RWPE2 (cell line): ENCODE measurements at places on chromosomes 2 and 18.
A peak's percentile ranks its signal among the peaks of the same experiment; 100 is the strongest.

DNA sequence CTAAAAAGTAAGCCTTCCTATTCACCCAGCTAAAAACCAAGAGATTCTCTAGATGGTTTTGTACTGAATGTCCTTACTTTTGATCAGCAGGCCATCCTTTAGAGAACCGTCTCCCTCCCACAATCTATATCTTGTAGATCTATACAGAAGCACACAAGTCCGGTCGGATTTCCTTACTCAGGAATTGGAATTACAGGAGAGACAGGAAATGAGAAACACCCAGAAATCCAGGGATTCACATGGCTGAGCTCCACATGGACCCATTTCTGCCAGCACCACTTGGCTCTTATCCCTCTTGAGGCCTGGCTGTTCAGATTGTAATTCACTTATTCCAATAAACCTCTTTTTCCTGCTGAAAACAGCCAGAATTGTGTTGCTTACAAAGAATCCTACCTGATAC is 4.5 kb downstream of the OLA1 start:
- DNase-seq = no peak

- no peak for DNase-seq
Measured at GRCh38 chr2:180021850-180022249, 14.8 kb upstream of the CWC22 start.

GRCh38 chr2:50722776-50723175 is 309.2 kb downstream of the NRXN1 start:
- DNase-seq = no peak

- DNase-seq = no peak
Measured at GRCh38 chr2:233033672-233034071, 1.2 kb downstream of the NEU2 start.

DNA sequence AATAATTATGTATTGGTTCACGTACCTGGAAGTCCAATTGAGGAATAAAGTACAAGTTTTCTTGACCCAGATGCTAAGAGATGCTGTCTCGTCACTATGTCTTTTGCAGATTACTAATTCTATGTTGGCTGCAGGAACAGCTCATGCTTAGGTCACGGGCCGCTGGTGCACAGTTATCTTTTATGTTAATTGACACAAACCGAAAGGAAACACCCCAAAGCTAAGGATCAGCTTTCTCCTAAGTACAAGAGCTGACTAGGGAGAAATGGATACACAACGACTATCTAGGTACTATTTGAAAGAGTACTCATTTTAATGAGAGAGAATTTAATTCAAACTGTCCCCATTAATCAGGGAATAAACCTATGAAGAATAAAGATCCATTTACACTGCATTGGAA is 217.7 kb upstream of the SLC35G4 start:
- no peak for DNase-seq

DNA sequence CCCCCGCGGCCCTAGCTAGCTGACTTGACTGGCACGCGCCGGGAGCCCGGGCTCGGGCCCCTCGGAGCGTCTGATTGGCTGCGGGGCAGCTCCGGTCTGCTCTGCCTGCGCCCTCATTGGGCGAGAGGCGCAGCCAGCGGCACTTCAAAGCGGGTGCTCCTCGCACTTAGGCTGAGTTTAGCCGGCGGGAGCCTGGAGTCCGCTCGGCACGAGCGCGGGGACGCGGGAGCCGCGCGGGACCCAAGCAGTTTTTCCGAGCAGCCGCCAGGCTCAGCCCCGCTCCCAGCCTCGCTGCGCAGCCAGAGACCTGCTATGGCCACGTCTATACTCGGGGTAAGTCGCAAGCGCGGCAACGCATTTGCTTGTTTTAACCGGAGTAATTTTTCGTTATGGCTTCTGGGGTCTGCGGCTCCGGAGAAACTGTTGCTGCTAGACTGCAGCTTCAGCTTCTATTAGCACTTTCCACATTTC is at the start of gene SP9:
Gene SP9 (plus strand): TSS at position 174 of the 471 bp plus-strand sequence. CDS start 139 bp downstream, at position 313.
- DNase-seq = no peak

DNA sequence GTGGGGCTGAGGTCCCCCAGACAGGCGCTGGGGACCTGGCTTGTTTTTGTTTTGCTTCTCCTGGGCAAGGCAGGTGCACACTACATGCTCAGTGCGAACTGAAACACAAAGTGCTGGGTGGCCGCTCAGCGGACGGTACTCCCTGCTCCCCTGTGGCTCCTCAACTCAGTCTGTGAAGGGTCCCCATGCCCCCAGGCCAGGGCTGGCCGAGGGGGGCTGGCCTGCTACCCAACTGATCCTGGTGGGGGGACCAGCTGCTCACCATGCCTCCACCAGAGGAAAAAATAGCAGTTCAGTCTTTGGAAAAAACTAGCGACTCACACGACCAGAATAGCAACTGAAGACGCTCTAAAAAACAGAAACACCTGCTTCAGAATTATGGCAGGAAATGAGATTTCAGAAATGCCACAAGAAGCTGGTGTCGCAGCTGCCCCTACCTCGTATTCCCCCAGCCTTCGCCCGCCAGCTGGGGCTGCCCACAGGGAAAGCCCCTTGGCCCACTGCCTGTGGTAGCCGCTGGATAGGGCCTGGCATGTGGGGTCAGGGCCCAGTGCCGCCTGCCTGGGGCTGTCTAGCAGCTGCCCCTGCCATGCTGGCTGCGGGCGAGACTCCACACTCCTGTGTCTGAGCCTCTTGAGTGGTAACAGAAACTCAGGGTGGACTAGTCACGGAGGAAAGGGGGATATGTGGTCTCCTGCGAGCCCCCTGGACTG is 43.7 kb downstream of the MEX3C start:
- DNase-seq = no peak

- no peak for DNase-seq
Measured at GRCh38 chr2:237901932-237902850, 42.8 kb downstream of the RAMP1 start.

GRCh38 chr2:236558993-236559978 is 10.3 kb upstream of the ACKR3 start:
- DNase-seq = no peak

DNA sequence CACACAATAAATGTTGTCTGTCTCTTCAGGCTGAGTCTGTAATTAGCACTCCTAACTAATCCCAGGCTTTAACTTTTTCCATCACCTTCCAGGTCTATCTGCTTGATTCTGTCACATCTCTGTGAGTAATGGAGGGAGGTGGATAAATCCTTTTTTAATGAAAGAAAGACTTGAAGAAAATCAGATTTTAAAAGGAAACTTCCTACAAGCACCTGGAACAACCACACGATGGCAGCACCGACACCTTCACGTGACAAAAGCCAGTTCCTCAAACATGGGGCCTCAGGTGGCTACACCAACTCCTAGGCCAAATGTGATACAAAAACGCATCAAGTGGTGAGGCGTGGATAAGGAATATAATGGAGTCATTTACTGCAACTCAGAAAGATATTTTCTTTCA is 41.8 kb downstream of the TGFBRAP1 start:
- DNase-seq = no peak

GRCh38 chr18:54769526-54770464 is 58.5 kb upstream of the RAB27B start:
- DNase-seq = no peak

DNA sequence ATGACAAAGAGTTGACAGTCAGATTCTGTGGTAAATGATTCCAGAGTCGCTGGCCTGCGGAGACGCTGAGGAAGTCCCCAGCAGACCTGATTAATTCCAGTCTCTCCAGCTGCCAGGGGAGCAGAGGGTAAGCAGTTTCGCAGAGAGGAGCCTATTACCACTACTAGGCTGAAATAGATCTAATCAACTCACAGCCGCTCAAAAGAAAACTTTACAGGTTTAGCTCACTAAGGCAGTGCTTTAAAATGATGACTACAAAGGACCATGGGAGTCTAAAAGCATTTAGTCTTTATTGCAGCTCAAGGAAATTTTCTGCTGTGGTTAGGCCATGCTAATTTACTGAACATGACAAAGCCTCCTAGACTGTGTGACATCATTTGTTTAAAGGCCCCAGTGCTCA is 445.6 kb upstream of the POU3F3 start:
- DNase-seq = no peak

- no peak for DNase-seq
Measured at GRCh38 chr2:173862612-173863217, 102.5 kb downstream of the SP3 start.

GRCh38 chr2:233857511-233858141 is 3.3 kb upstream of the HJURP start:
- no peak for DNase-seq

DNA sequence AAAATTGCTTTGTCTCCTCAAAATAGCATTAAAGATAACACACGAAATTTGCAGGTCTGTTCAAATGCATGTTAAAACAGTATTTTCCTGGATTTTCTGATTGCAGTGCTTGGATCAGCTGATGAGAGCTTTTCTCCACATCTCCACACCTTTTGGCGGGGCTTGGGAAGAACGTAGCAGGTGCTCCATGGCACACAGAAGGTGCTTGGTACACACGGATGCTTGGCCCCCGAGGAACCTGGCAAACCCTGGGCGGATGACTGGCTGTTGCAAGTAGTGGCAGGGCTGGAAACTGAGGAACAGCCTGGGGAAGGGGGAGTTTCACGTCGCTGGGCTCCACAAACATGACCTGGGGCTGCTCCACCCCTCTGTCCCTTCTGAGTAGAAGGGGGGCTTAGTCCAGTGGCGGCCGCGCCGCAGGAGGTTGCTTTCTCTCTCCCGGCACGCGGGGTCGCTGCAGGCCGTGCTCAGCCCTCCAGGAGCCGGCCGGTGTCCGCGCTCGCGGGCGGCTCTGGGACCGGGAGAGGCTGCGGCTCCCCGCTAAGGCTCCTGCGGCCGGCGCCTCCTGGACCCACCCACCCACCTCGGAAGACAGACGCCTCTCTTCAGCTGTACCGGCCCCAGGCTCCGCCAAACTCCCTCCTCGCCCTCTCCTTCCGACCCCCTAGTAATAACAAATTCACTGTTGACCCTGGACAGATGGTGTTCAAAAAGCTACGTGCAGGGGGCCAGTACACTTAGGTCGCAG is 69.3 kb downstream of the MARCO start:
- no peak for DNase-seq

DNA sequence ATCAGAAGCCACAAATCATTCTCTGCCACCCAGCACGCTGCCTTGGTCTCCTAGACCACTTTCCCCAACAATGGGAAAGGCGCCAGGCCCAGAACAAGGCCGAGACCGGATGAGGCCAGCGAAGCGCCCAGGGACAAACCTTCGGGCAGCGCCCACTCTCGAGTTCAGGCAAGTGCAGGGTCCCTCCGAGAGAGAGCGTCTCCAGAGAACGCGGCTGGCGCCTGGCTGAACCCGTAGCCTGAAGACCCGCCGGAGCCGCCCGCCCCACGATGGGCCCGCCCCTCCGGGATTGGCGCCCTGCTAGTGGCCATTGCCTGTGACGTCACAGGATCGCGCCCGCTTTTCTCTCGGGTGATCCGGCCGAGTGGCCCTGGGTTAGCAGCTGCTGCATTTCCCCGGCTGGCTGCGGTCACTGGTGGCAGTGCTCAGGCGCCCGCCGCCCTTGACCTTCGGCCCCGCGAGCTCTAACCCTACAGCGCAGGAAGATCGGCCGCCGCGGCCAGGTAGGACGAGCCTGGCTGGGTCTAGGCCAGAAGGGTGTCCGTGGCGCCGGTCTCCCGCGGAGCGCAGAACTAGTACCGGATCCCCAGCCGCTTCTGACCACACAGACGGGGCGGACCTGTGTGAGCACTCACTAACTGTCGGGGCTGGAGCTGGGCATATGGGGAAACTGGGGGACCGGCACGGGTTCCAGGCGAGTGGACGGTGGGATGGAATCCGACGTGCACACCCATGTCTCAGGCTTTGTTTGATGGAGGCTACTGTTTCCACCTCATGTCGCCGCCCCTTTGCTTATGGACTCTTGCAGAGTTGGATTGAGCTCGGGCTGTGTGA is at the start of gene FAHD2A:
Gene FAHD2A (plus strand): TSS at position 339 of the 834 bp plus-strand sequence. CDS start 2,851 bp downstream, outside the sequence.
- DNase-seq = peak; percentile 94

DNA sequence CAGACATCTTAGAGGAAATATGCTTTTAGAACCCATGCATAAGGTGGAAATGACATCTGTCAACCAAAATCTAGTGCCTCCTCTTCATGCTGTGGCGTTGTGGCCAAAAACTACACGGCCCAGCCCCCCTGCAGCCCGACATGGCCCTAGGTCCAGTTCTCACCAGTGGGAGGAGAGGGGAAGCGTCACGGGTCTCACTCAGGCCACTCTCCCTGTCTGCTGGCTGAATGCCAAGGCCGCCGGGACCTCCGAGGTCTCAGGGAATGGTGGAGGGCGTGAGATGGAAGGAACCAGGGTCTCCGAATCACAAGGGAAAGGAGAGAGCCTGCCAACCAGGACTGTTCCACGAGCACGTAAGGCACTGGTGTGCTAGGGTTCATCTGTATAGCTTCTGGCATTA is 361.0 kb downstream of the ANAPC1 start:
- no peak for DNase-seq

- DNase-seq = no peak
Measured at GRCh38 chr2:168244318-168244717, 3.1 kb downstream of the STK39 start.

GRCh38 chr2:2799151-2799697 is 468.1 kb upstream of the MYT1L start:
- no peak for DNase-seq

DNA sequence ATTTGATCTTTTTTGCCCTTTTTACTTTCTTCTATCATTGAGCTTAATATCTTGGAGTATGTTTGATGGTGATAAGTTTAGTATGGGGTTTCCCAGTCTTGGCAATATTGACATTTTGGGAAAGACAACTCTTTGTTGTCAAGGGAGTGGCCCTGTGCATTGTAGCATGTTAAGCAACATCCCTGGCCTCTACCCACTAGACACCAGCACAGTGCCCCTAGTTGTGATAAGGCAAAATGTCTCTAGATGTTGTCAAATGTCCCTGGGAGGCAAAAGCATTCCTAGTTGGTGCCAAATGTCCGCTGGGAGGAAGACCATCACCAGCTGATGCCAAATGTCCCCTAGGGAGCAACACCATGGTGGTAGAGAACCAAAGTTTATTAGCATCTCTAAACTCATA is 28.2 kb downstream of the GULP1 start:
- no peak for DNase-seq

DNA sequence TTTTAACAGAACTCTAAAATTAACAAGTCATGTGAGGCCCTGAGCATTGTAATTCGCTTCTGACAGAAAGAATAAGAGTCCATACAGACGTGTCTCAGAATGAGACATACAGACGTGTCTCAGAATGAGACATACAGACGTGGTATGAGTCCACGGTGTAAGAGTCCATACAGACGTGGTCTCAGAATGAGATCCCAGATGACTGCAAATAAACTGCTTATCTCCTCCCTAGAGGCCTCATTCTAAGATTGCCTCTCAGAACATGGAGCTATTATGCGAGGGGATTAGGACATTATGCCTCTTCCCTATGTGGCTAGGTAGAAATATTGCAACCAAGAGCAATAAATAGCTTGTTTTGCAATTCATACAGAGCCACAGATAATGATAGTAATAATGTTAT is 63.9 kb downstream of the NEB start:
- no peak for DNase-seq

GRCh38 chr2:51706220-51706619 is 674.3 kb upstream of the NRXN1 start:
- no peak for DNase-seq

- no peak for DNase-seq
Measured at GRCh38 chr2:233385489-233386044, 31.3 kb downstream of the DGKD start.
